Astrocyte of the hippocampus (primary cell): ENCODE measurements at places on chromosomes 13 and 19.

DNA sequence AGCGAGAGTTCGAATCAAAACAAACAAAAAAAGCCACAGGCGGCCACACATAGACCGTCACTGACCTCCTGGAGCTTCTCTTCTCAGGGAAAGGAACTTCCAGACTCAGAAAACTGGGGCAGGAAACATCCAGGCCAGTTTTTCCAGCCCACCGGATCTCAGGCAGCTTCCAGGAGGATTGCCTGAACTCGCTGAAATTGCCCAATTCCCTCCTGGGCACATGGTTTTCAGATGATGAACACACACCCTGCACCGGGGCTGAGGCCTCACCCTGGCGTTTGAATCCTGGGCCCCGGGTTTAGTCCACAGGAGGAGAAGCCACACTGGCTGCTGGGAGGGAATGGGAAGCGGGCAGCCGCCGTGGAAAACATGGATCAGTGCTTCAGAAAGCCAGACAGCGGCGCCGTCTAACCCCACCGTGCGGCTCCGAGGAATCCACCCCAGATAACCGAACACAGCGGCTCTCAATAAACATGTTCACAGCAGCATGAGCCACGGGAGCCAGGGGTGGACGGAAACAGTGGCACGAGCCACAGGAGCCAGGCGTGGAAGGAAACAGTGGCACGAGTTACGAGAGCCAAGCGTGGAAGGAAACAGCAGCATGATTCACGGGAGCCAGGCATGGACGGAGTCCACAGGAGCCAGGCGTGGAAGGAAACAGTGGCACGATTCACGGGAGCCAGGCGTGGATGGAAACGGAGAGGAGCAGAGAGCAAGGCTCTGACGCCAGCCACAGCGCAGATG lies 18.2 kb upstream of the PTBP1 start:
- peak; percentile 88 for DNase-seq

- DNase-seq = no peak
Measured at GRCh38 chr13:84139561-84140158, 257.4 kb upstream of the SLITRK1 start.

GRCh38 chr19:33673258-33673875 lies 51.6 kb downstream of the CHST8 start:
- DNase-seq = no peak

GRCh38 chr13:66425741-66426140 lies 804.4 kb downstream of the PCDH9 start:
- DNase-seq = peak; percentile 20

- peak; percentile 54 for DNase-seq
Measured at GRCh38 chr19:2291185-2291751, 9.3 kb upstream of the PEAK3 start.

DNA sequence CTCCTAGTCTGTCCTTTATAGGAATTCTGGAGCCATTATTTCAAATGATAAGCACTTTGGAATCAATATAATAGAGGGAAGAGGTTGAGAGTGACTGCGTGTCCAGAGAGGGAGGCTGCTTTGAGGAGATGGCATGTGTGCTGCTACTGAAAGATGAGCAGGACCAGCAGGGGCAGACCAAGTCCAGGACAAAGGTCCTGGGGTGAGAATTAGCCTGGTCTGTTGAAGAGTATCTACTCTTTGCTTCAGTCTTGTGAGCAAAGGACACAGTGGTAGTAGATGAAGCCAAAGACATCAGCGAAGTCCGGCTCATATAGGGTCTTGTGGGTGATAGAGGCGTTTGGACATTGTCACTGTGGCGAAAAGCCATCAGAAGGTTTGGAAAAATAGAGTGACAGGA lies 21.1 kb downstream of the SGCG start:
- DNase-seq = no peak

DNA sequence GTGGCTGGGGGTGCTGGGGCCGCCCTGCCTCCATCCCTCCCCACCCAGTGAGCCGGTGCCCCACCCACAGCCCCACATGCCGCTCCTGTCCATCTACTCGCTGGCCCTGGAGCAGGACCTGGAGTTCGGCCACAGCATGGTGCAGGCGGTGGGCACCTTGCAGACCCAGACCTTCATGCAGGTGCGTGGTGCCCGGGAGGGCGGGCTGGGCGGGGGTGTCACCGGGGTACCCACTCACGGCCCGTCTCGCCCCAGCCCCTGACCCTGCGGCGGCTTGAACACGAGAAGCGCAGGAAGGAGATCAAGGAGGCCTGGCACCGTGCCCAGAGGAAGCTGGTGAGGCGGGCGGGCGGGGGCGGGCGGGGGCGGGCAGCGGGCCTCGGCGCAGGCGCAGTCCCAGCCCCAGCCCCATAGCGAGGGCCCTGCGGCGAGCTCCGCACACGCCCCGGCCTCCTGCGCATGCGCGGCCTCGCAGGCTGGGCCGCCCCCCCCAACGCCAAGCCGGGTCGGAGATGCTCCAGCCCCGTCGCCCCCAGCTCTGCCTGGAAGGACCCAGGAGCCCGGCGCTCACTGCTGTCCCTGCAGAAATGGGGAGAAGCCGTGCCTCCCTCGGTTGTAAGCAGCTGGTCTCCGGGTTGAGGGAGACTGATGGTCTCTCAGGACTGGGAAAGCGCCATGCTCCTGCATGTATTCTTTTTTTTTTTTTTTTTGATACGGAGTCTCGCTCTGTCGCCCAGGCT lies 7.7 kb downstream of the ARHGAP45 start:
- DNase-seq = peak; percentile 46

- DNase-seq = no peak
Measured at GRCh38 chr13:76454991-76455390, 431.2 kb downstream of the KCTD12 start.

DNA sequence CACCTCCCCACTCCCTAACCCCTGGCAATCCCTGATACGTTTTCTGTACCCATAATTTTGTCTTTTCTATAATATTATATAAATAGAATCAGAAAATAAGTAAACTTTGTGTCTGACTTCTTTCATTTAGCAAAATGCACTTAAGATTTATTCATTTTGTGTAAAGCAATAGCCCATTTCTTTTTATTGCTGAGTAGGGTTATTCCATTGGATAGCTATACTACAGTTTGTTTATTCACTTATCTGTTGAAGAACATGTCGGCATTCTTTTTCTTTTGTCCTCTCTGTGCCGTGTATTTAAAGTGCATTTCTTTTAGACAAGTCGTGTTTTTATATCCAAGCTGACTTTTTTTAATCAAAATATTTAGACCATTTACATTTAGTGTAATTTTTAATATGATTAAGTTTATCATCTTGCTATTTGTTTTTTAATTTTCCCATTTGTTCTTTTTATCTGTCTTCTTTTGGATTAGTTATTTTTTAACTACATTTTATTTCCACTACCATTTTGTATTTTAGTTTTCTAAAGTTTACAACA lies 176.4 kb upstream of the TSHZ3 start:
- DNase-seq = no peak

GRCh38 chr13:24153347-24153746 lies 7.2 kb upstream of the SPATA13 start:
- DNase-seq = no peak

DNA sequence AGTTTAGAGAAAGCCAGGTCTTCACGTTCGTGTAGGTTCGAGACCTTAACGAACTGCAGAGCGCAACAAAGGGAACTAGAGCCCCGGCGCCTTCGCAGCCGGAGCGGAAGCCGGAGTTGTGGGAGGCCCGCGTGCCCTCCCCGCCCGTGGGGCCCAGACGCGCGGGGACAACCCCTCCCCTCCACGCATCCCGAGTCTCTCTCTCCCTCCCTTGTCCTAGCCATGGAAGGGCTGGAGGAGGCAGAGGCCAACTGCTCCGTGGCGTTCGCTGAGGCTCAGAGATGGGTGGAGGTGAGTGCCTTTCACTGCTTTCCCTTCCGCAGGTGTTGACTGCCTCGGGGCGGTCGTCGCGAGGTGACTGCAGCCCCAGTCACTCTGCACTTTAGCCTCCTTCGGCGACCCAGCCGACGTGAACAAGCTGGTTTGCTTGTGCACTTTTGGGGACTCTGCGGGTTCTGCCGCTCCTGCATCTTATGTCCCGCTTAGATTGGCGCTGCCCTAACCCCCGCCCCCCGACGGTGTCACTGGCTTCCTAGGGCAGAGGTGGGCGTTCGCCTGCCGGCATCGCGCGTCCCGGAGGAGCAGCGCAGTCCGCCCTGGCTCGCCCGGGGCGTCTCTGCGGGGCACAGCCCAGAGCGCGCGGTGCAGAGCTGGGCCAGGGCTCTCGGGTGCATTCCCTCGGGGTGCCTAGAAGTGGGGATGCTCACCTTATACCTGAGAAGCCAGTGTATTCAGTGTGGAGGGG lies 478 bp downstream of the LMO7 start:
- peak; percentile 57 for DNase-seq

DNA sequence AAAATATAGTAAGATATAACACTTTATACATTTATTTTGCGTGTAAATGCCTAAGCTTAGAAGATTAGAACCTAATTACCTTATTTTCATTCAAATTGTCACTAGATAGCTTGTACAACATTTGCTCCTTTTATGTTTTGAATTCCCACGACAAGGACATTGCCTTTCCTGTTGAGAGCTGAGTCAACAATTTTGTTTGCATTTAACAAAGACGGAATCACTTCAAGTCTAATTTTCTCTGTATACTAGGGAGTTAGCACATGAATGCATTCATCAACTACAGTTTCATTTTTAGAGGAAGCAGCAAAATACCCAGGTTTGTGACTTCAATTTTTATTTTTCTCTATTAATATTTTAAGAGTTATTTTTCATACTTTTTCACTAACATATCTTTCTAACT lies 48.7 kb upstream of the PCCA start:
- no peak for DNase-seq

DNA sequence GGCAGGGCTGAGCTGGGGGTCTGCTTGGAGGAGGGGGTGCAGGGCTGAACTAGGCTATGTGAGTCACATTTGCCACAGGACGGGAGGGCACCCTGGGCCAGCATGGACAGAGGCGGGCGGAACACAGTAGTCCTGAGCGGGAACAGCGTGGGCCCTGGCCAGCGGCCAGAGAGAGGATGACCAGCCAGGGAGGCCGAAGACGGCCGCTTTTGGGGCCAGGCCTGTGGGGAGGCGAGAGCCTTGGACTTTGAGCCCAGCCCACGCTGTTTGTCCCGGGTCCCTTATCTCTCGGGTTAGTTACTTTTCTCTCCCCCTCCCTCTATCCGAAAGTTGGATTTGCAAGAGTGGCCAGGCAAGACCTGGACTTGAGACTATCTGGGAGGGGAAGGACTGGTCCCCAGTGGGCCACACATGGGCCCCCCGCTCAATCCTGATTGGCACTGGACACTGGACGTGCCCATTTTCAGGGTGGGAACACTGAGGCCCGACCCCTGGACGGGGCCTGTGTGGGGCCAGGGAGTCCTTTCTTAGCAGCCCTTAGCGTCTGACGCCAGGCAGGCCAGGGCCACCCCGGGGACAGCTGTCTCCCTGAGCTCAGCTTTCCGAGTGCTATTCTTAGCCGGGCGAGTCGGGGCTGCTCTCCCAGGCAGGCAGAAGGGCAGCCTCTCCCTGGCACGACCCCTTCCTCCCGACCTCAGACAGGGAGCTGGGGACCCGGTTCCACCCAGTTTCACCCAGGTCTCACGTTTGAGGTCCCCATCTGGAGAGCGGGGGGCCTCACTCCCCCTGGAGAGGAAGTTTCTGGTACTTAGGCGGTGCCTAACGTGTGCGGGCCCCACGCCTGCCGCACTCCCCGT lies 833 bp downstream of the GAMT start:
- no peak for DNase-seq

GRCh38 chr13:73987618-73988017 lies 146.6 kb downstream of the KLF12 start:
- DNase-seq = no peak

- no peak for DNase-seq
Measured at GRCh38 chr19:16066611-16067104, 9.6 kb upstream of the TPM4 start.

DNA sequence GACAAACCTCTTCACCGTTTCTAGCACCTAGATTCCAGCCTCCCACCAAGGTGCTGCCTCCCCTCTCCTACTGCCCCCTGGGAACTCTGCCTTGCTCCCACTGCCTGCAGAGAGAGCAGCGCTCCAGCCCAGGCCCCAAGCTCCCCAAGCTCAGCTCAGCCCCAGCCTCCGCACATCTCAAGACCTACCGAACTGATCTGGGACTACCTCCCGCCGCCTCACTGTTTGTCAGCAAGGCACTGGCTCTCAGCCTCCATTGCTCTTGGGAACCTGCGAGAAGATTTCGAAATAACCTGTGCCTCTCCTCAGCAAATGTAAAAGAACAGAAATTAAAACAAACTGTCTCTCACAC lies 92.4 kb upstream of the GPR183 start:
- no peak for DNase-seq

- DNase-seq = no peak
Measured at GRCh38 chr13:22126433-22127021, 455.7 kb downstream of the FGF9 start.

GRCh38 chr19:42115705-42116104 lies 16.5 kb downstream of the POU2F2 start:
- DNase-seq = no peak

DNA sequence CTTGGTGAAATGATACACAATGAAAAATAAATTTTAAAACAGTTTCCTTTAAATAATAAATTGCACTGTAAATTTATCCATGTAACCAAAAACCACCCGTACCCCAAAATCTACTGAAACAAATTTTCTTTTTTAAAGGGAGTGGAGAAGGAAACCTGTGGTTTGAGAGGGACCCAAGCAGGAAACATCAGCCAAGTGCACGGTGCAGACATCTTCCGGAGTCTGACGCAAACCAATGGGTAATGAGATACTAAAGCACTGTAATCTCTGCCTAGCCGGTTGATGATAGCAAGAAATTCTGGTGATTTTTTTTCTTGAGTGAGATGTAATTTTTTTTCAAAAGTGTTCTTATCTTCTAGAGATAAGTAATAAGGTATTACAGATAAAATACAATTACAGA lies 115.4 kb downstream of the ABCC4 start:
- no peak for DNase-seq

- DNase-seq = no peak
Measured at GRCh38 chr13:62137629-62138405, 722.2 kb upstream of the PCDH20 start.

- DNase-seq = no peak
Measured at GRCh38 chr19:52670046-52670445, 31.9 kb upstream of the ZNF83 start.

DNA sequence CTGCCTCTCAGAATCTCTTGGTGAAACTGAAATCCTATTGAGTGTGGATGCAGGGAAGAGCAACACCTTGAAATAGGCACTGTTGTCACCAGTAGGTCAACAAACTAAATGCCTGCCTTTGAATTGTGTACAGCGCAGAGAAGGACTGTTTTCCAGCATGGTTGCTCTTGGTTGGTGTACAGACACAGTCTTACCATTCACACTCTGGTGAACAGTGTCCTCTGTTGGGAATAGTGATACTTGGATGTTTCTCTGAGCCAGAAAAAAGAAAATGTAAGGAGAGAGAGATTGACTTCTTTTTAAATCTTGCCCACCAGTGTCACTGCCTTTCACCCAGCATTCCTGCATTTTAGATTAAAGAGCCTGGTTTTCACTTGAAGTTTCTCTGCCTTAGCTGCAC lies 179.7 kb downstream of the STK24 start:
- peak; percentile 42 for DNase-seq

- peak; percentile 26 for DNase-seq
Measured at GRCh38 chr19:56141417-56141993, 418 bp downstream of the ZNF444 start.
